ENCODE measurements at places on chromosomes 11 and 22.

DNA sequence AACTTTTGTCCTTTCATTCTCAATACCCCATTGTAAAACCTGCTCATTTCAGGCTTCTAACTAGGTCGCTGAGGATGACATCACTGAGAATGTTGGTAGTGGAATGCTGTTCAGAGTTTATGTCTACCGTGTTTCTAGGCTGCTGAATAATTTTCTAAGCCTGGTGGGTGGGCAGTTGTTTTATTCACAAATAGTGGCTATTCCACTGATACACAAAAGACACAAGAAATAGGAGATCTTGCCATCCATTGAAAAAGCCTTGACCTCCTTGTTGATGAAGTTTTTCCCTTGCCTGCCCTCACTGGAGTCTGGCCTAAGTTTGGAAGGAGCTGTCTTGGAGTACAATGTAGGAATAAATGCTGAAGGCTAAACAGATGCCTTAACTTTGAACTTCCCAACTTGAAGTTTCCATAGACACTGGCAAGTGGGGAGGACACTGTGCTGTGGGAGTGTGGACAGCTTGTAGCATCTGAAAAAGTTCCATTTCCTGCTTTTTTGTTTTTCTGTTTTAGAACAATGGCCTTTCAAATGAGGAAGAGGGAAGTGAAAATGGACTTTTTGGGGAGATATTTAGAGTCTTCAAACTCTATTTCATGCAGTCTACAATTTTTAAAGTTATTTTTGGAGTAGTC, 59.2 kb downstream of the TRIM44 start:
- no peak for DNase-seq

GRCh38 chr11:1570531-1570895, 1.6 kb downstream of the DUSP8 start:
- DNase-seq, result peak; percentile 51

GRCh38 chr22:39727541-39727940, 157.0 kb downstream of the CACNA1I start:
- DNase-seq, result peak; percentile 47

DNA sequence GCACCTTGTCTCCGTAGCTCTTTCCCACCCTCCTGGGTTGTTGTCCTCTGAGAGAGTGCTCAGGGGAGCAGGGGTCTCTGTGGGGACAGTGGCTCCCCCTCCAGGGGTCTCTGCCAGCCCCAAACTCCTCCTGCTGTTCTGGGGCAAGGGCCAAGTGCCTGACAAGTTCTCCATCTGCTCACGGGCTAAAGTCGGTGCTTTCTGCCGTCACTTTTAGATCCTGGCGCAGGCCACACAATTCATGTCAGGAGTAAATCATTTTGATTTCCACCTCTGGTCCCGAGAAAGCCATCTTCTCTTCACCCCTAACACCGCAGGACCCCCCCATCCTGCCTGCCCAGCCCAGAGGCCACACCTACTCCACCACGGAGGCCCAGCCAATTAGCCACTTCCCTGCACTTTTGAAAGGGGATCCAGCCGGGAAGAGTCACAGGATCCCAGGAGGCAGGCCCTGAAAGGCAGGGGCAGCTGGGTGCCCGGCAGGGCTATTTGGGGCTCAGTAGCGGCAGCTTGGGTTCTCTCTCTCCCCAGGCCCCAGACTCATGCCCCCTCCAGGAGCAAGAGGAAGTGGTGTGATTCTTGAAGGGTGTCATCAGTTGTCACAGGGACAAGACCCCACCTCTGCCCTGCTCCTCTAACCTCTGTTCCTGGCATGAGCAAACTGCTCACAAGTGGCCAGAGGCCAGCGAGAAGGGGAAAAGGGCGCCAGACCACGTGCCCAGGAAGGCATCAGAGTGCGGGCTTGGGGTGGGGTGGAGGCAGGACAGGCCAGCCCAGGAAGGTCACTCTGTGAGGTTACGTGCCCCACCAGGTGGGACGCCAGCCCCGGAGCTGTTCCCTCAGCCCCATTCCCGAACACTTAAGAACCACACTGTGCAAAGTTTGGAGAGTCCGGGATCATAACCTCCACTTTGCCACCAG, 1.3 kb downstream of the MACROD1 start:
- DNase-seq, result peak; percentile 72

- no peak for DNase-seq
Observed at GRCh38 chr11:63523151-63523550, 13.5 kb upstream of the PLAAT4 start.

DNA sequence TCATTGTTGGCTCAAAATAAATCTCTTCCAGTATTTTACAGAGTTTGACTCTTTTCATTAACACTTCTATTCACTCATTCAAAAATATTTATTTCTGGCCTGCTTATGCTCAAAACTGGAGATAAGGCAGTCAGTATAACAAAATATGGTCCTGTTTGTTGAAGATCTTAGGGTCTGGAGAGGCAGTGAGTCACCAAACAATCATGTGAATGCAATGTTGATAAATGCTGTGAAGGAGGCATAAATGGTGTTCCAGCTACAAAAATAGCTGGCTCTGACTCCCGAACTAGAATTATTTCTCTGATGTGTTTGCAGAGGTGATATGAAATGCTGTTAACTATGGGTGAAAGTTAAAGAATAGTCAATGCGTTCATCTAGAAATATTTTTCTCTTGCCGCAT, 390.6 kb downstream of the AASDHPPT start:
- no peak for DNase-seq

GRCh38 chr11:105357146-105357545, 217.6 kb upstream of the CARD18 start:
- no peak for DNase-seq

- DNase-seq, result peak; percentile 71
Observed at GRCh38 chr11:59429924-59430516, 3.8 kb upstream of the OR5A2 start.

GRCh38 chr11:7600205-7600775, 73.0 kb downstream of the CYB5R2 start:
- DNase-seq, result peak; percentile 80

DNA sequence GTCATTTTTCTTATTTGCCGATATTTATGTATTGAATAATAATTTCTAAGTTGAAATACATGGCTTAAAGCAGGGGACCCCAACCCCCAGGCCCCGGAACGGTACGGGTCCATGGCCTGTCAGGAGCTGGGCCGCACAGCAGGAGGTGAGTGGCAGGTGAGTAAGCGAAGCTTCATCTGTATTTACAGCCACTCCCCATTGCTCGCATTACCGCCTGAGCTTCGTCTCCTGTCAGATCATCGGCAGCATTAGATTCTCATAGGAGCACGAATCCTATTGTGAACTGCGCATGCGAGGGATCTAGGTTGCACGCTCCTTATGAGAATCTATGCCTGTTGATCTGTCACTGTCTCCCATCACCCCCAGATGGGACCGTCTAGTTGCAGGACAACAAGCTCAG, 4.5 kb downstream of the ZMAT5 start:
- peak; percentile 66 for DNase-seq

GRCh38 chr11:68354148-68354872, 41.9 kb downstream of the LRP5 start:
- no peak for DNase-seq

DNA sequence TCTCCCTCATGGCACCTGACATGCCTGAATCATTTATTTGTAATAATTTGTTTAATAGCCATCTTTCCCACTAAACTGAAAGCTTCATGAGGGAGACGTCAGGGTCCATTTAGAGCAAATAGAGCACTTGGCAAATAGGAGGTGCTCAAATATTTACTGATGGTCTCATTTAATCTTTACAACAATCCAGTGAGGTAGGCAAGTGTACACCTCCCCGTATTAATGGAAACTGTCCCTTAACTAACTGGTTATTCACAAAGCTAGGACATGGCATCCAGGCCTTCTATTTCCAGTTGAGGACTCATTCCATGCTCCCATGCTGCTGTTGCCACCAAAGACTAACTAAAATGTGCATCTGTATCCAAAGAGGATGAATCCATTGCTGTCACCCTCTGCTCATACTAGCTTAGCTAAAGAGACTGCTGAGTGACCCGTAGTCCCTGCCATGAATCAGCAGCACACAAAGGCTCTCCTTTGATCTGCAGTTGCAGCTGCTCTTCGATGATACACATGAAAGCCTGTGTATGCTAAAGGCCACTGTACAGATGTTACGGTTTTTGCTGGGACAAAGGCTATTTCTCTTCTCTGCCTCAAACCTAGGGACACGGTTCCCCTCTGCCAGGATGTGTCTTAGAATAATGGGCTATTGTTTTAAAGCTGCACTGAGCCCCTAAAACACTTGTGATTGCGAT, 82.6 kb downstream of the RAB30 start:
- no peak for DNase-seq

GRCh38 chr11:65710421-65710820, 1.6 kb upstream of the KAT5 start:
- DNase-seq, result no peak

DNA sequence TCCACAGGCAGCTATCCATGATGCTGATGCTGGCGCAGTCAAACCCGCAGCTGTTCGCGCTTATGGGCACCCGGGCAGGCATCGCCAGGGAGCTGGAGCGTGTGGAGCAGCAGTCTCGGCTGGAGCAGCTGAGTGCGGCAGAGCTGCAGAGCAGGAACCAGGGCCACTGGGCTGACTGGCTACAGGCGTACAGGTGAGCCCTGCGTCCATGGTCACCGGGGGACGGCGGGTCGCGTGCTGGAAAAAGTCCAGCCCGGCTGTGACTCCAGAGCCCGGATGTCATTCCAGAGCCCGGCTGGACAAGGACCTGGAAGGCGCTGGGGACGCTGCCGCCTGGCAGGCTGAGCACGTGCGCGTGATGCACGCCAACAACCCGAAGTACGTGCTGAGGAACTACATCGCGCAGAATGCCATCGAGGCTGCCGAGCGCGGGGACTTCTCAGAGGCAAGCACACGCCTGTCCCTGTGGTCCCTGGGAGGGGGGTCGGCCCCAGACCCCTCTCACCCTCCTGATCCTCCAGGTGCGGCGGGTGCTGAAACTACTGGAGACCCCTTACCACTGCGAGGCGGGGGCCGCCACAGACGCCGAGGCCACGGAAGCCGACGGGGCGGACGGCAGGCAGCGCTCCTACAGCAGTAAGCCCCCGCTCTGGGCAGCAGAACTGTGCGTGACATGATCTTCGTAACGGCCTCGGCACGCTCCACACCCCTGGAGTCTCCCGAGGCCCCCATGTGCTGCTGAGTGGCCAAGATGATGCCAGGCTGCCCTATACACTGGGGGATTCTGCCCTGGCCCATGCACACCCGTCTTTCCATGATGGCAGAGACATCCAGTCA, 16.1 kb downstream of the SELENOO start:
- DNase-seq, result no peak

GRCh38 chr11:90134478-90135003, at the start of gene NAALAD2:
Gene NAALAD2, plus strand, starts transcription at chr11:90134663. Its CDS starts 96 bp downstream, at chr11:90134759.
- DNase-seq, result peak; percentile 86

DNA sequence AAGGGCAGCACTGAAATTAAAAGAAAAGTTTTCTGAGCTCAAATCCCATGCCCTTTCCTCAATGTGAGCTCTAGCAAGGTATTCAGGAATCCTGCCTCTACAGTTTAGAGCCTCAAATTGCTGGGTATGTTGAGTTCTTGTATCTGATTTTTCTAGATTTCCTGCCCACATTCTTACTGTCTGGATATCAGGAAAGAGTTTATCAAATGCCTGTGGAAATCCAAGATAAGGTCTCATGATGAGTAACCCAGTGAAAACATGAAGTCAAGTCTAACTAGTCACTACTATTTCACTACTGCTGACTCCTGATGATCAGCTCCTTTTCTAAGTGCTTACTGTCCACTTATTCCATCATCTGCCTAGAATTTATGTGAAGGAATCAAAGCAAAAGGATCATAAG, 29.8 kb downstream of the LIMK2 start:
- no peak for DNase-seq

GRCh38 chr11:110475671-110476070, 45.9 kb downstream of the FDX1 start:
- DNase-seq, result no peak
